ENCODE measurements at places on chromosomes 16 and 17. TPM values are rescaled to one million over a fixed set of nuclear protein-coding genes. Genes with fewer than 3 reads are reported as not detected.

The ADAD2 gene
- total RNA-seq, result not detected

The BOLA2B gene
- 67.1 TPM for total RNA-seq

The TMC7 gene
- 0.50 TPM for total RNA-seq

The DLX4 gene
- total RNA-seq, result not detected

The TEX14 gene
- total RNA-seq, result 0.11 TPM

The P2RX1 gene
- 0.25 TPM for total RNA-seq

The SLC13A2 gene
- total RNA-seq, result not detected

The FAM20A gene
- 12.2 TPM for total RNA-seq

The PRDM7 gene
- not detected for total RNA-seq
